BJ (cell line): ENCODE measurements at places on chromosomes 5 and 9.

GRCh38 chr9:112472996-112473395, 13.6 kb upstream of the KIAA1958 start:
- DNase-seq, result no peak

- DNase-seq, result no peak
Observed at GRCh38 chr5:8060953-8061429, 192.0 kb downstream of the MTRR start.

DNA sequence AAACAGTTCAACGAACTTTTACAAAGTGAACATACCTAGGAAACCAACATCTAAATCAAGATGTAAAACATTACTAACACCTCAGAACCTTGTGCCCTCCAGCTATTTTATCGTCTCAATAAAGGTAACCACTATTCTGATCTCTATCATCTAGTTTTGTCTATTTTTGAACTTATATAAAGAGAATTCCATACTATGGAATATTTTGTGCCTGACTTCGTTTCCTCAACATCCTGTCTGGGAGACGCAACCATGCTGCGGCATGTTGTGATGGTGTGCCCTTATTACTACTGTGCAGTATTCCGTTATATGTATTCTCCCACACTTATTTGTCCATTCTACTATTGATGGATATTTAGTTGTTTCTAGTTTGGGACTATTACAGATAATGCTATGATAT, 99.2 kb downstream of the NR6A1 start:
- DNase-seq, result no peak

DNA sequence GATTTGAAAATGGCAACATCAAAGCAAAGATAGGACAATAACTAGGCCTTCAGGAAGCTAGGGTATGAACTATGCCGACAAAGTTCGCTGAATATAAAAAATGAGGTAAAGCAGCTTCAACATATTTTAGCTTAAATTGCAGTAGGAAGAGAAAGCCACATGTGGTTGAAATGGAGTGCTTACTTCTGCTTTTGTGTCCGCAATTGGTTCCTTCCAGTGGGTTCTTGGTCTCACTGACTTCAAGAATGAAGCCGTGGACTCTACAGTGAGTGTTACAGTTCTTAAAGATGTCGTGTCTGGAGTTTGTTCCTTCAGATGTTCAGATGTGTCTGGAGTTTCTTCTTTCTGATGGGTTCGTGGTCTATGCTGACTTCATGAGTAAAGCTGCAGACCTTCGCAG, 95.2 kb downstream of the APTX start:
- DNase-seq, result no peak

- DNase-seq, result no peak
Observed at GRCh38 chr5:14258840-14259239, 115.7 kb downstream of the TRIO start.

- no peak for DNase-seq
Observed at GRCh38 chr9:89534515-89535287, 36.8 kb upstream of the SEMA4D start.

GRCh38 chr5:1971944-1972343, 89.2 kb upstream of the IRX4 start:
- no peak for DNase-seq
